A172 (cell line): ENCODE measurements at places on chromosomes 4 and X.

GRCh38 chr4:1895971-1896657, 24.9 kb downstream of the NSD2 start:
- DNase-seq, result no peak

DNA sequence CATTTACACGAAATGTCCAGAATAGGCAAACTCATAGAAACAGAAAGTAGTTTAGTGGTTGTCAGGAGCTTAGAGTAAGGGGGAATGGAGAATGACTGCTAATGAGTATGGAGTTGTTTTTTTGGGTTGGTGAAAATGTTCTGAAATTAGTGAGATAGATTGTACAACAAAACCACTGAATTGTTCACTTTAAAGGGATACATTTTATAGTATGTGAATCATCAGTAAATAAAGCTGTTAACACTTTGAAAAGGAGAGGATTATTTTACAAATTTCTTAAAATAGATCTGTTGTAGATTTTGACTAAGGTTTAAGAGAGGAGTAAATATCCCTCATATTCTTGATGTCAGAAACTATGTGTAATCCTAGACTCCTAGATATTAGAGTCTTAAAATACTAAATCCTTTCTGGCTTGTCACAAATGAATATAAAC, 82.7 kb downstream of the RAPGEF2 start:
- no peak for DNase-seq

GRCh38 chr4:64857815-64858214, 448.6 kb upstream of the TECRL start:
- DNase-seq, result no peak

GRCh38 chr4:177386278-177386815, 55.9 kb downstream of the AGA start:
- DNase-seq, result no peak

DNA sequence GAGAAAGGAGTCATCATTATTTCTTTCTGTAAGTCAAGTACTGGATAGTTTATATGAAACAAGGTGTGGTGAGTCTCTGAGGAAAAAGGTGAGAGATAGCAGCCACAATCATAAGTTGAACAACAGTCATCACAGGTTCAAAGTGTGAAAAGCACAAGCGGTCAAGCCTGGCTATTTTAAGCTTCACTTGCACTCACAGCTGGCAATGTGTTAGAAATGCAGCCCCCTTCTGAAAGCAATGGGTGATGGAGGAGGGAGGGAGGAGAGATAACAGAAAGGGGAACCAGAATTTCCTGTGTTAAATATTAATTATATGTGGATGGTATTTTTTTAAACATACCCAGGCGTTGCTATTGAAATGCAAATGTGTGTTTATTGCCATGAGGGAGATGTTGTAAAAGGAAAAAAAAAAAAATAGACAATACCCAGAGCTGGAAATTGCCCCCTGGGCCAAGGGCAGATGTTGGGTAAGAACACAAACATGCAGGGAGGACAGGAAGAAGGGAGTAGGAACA, 26.9 kb upstream of the BMP3 start:
- no peak for DNase-seq

DNA sequence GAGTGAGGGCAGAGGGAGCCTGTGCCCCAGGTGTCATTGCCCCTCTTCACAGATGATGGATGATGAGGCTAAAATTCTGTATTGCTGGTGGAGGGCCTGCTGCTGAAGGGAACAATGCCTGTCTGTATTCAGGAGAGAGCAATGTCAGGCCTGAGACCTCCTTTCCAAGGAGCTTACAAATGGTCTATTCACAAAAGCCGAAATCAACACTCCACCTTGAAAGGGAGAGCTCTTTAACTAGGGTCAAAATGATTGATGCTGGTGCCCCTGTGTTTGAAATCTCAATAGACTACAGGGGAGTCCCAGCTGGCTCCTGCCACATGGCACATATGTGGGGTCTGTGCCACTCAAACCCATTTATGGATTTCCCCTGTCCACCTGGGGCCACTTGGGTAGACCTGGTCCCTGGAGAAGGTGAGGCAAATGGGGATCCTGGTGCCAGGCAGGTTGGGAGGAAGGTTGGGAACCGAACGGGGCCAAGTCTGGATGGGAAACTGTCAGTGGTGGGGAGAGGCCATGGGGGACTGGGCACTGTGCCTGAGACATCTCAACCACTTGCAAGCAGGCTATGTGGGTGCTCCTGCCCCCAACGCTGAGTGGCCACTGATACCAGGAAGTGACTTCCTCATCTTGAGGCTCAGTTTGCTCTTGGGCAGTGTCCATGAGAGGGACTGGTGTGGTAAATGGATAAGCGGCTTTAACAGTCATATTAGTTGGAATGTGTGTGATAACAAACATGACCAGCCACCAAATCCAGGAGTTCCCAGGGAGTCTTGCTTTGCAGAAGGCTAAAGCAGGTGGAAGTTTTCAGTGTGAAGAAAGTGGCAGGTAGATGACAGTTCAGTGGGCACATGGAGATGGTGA, 223.8 kb upstream of the PSAPL1 start:
- peak; percentile 54 for DNase-seq

GRCh38 chr4:2574863-2575262, 38.4 kb downstream of the FAM193A start:
- no peak for DNase-seq

DNA sequence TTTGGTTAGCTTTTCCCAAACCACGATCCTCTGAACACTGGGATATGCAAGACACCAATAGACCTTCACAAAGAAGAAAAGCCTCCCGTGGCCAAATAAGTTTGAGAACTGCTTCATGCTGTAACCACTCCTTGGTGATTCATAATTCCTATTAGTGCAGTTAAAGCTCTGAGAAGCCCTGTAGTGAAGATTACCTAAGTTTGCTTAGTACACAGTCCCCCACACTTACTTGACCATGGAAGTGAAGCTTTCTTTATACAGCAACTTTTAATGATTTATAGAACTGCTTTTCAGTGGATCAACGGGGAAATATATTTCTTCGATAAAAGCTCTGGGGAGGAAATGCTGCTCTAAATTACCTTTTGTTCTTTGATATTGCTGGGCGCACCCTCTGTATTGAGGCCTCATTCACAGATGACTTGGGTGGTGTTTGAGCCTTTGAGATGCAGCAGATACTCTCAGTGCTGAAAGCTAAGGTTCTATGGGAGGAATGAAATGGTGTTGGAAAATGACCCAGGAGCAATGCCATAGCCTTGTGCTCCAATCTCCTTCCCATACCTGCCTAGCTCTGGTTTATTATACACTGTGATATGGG, 67.4 kb downstream of the CBLL2 start:
- DNase-seq, result no peak
